Stimulated activated CD8-positive, alpha-beta memory T cell treated with anti-CD3 and anti-CD28 coated beads, Interleukin-15, amount 100 ng/mL, for 4 hours (primary cell): ENCODE measurements at places on chromosomes 13 and 19.

GRCh38 chr13:110392510-110393240 lies 85.6 kb downstream of the COL4A2 start:
- DNase-seq, result no peak

DNA sequence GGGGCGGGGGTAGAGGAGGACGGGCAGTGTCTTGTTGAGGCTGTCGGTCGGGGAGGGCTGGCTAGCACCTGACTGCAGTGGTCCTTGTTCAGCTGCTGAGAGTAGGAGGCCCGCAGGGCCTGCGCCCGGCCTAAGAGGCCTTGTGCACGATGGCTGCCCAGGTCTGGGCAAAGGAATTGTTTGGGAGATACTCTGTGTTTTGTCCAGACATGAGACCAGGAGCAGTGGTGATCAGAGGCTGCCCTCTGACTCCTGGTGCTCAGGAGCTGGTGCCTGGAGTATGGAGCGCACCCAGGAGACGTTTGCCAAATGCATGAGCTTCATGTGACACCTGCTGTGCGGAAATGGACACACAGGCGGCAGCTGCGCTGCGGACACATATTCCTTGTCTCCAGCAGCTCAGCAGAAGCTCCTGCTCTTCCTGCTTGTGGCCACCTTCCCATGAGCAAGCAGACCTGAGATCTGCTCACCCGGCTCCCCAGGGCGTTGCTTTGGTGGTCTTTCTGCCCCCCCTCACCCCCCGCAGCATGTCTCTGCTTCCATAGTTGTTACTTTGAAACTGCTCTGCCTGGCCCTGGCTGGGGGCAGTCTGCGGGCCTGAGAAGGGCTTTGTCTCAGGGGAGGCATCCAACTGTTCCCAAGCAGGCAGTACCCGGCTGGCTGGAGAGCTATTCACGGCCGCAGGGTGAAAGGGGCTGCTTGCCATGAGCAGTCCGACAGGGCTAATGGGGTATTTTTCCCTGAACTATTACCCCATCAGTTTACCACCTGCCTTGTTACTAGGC lies 163.9 kb downstream of the TEX29 start:
- DNase-seq, result no peak

- no peak for DNase-seq
These were observed 402 bp upstream of the KANK3 start for GRCh38 chr19:8343483-8343844.

DNA sequence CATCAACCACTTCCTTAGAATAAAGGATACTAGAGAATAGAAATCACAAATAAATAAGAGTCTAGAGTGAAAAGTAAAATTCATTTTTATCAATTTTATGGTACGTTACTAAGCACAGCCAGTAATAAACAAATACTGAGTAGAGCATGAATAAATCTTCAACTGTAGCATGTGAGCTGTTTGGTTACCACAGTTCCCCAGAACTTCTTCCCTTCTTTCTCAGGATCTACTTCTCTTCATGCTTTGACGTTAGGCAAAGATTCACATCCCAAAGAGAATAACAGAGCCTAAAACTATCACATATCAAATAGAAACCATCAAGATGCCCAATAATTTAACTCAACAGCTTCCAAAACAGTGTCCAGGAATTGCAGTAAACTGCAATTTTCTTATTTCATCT lies 7.4 kb downstream of the RUBCNL start:
- DNase-seq, result no peak

GRCh38 chr13:40197049-40197448 lies 469.4 kb downstream of the FOXO1 start:
- no peak for DNase-seq

DNA sequence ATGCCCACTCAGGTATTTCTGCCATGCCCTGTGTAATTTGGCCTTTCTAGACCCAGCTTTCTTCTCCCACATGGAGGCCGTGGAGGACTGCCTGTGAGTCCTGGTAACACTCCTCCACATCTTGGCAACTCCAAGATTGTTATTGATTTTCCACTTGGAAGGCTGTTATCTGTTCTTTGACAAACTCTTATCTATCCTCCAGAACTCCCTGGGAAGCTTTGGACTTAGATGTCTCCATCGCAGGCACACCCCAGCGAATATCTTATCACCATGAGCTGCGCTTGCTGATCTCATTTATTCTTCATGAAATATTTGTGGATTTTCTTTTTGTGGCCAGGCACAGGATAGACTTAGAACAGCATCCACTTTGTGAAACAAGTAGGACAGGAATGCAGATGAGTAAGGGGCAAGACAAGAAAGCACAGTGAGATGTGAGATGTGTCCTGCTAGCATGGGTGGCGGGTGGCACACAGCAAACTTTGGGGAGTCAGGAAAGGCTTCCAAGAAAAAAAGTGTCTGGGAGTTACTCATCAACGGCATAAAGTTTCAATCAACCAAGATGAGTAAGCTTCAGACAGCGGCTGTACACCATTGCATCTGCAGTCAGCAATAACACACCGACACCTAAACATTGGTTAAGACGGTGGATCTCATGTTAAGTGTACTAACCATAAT lies 84.5 kb upstream of the IRS2 start:
- DNase-seq, result no peak

GRCh38 chr19:1933244-1933643 lies 7.7 kb upstream of the CSNK1G2 start:
- DNase-seq, result no peak

GRCh38 chr19:1362387-1363257 lies 21.1 kb upstream of the NDUFS7 start:
- no peak for DNase-seq

DNA sequence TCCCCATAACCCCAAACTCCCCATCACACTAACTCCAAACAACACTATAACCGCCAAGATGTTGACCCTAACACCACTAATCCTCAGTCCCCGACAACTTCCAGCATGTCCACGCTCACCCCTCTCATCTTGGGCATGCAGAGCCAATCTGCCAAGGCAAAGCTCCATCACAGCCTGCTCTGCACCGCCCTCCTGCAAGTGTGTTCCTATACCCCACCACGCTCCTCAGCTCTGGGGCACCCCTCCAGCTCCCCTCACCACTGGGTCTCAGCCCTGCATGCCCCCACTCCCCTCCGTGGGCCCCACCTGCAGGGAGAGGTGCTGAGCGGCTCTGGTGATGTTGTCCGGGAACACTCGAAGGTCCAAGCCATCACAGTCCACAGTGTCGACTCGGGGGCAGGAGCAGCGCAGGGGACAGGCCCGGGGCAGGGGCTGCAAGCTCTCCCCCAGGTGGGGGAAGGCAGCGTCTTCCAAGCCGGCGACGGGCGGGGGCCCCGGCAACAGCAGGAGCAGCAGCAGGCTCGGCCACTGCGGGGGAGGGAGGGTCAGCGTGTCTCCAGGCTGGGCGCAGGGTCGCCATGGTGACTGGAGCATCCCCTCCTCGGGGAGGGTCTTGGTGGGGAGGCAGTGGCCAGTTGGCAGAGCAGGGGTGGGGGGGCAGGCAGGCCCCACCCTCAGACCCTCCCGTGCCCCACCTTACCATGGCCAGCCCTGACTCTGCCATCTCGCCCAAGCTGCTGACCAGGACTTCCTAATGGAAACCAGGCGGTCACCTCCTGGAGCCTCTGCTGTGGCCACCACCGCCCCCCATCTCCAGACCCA lies 527 bp downstream of the PODNL1 start:
- no peak for DNase-seq

DNA sequence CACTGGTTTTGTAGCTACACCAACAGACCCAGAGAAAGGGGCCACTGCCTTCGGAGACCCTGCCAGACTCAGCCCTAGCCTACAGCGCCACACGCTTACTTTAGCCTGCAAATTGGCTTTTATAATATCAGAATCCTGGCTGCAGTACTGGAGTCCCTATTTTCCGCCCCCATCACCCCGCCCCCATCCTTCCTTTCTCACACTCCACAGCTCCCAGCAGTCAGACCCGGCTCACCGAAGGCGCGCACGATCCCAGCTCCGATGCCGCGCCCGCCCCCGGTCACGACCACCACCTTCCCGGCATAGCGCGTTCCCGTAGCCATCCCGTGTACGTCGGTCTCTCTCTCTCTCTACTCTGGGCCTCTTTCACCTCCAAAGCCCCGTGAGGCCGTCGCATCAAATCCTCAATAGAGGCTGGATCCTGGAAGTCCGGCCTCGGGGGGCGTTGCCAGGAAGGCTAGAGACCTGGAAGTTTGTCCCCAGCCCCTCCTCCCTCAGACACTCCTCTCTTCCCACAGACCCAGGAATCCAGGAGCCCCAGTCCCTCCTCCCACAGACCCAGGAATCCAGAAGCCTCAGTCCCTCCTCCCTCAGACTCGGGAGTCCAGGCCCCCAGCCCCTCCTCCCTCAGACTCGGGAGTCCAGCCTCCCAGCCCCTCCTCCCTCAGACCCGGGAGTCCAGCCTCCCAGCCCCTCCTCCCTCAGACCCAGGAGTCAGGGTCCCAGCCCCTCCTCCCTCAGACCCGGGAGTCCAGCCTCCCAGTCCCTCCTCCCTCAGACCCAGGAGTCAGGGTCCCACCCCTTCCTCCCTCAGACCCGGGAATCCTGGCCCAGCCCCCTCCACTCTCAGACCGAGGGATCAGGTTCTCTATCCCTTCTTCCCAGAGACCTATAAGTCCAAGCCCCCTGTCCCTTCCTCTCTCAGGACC lies at the start of gene HSD17B14:
TSS of gene HSD17B14 (minus strand) at position 403 of the 929 bp plus-strand sequence. CDS start at position 323, 80 bp downstream.
- no peak for DNase-seq

DNA sequence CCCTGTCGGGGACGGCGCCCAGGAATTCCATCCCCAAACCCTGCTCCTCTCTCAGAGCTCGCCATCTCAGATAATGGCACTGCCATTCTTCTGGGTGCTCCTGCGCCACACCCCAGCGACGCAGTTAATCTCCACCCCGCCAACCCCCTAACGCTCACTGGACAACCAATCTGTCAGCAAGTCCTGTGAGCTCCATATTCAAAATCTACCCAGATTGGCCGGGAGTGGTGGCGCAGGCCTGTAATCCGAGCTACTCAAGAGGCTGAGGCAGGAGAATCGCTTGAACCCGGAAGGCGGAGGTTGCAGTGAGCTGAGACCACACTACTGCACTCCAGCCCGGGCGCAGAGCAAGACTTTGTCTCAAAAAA lies 18.6 kb downstream of the FCGBP start:
- DNase-seq, result no peak
